ENCODE measurements at places on chromosomes 7 and 10.

GRCh38 chr7:74586258-74587175 lies 71.0 kb upstream of the GTF2I start:
- DNase-seq: no peak

DNA sequence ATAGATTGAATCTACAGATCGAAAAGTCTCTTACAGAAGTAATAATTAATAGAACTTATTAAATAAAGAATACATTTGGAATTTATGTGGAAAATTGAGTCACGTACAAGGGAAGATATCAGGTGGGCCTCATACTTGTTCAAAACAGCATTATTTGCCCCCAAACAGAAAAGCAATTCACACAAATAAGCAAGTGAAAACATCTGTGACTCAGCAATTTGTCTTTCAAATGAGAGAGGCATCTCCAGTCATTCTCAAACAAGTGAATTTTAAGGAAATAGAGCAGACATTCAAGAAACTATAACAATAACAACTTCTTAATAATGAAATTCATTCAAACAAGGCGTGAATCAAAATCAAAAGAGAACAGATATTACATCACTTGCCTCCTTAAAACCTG lies 50.1 kb downstream of the SEMA3A start:
- DNase-seq: no peak

DNA sequence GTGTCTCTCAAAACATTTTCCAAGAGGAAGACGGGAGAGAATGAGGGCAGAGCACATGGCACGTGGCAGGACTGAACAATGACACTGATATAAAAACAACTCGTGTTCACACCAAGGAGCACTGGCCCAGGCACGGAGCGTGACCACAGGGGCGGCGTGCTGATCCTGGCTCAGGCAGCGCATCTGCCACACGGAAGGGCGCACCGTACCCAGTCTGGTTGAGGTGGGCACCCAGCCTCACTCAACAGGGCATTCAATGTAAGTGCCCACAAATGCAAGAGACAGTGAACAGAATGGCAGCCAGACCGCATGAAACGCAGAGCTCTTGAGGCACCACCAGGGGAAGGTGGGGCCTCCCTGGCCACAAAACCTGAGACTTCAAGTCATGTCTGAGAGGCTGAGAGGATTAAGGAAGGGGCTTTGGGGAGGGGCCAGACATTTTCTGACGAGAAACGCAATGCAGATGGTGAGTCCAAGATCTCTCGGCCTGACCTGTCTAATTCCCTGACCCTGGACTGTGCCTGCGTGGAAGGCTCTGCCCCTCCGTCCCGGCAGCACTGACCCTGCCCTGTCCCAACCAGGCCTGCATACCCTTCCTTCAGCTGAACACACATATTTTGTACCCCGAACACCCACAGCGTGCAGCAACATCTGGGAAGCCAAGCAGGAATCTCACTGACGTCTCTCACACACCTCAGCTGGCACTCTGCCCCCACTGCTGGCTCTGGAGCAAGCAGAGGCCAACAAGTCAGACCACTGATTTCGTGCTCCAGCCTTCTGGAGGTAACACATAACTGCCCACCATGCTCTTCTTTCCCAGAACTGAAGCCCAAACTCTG lies 35.5 kb downstream of the VOPP1 start:
- DNase-seq: no peak

DNA sequence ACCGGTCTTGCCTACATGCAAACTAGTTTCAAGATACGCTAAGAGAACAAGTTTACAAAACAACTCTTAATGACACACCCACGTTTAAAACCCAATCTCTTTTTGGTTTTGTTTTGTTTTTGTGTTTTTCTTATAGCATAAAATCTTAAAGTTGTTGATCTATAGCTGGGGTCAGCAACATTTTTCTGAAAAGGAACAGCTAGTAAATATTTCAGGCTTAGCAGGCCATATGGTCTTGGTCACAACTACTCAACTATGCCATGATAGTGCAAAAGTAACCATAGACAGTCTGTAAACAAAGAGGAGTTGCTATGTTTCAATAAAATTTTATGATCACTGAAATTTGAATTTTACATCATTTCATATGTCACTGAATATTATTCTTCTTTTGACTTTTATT lies 327.4 kb downstream of the AGMO start:
- no peak for DNase-seq

DNA sequence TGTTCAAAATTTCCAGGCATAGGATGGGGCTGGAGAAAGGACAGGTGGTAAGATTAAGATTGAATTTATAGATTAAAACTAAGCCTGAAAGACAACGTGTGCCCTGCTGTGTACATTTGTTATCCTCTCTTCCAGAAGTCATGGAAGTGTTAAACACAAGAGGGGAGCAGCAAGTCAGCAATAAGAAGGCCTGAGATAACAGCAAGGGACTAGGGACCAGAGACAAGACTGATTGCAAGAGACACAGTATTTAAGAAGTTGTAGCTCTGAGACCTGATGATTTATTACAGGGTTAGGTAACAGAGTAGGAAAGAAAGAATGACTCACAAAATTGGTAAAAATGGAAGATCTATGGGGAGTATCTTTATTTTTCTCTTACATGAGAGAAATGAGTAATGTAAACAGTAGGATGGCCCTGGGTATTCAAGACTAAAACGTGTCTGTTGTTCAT lies 55.7 kb upstream of the COL1A2 start:
- no peak for DNase-seq

DNA sequence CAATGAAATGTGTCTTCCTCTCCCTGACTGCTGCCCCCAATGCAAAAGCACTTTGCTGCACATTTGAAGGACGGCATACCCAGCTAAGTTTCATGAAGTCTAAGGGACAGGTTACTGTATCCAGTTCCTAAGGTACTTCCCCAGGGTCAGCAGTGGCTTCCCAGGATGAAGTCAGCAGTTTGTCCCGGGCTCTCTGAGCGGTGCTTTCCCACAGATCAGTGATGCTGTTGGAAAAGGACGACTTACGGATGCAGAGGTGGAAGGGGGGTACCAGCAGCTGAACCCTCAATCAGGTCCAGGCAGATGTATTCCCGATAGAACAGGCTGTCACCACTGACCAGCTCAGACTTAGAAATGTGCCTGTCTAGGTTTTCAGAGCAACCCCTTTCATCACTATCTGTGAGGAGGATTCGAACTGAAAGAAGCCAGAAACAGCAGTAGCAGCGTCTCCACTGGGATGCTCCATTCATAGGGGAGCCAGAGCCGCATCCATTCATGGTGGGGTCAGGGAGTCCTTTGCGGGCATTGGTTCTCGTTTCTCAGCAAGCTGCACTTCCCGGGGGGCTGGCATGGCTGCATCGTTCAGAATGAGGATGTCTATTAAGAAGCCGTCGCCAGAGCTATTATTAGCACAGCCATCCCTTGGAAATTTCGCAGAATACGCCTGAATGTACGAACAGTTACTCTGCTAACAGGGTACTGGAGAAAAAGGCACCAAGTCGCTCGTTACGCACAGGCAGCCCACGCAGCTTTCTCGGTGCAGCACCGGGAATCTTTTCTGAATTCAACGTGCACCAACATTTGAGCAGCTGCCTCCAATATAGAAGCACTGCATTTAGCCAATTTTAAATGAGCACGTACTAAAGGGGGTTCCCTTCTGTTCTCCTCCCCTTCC lies 303.7 kb downstream of the PRPF18 start:
- DNase-seq: no peak

DNA sequence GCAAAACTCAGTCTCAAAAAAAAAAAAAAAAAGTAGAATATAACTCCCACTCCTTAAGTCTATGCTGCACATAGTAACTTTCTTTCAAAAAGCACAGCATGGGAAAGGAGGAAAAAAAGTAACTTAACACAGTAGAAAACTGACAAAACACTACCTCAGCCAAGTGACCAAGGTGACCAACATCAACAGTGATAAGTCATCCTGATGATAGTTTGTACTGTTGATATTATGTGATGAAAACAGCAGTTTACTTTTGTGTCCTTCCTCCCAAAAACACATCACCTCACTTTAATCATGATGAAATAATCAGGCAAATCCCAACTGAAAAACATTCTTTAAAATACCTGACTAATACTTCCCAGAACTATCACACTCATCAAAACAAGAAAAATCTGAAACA lies 29.3 kb upstream of the MAT1A start:
- DNase-seq: no peak

DNA sequence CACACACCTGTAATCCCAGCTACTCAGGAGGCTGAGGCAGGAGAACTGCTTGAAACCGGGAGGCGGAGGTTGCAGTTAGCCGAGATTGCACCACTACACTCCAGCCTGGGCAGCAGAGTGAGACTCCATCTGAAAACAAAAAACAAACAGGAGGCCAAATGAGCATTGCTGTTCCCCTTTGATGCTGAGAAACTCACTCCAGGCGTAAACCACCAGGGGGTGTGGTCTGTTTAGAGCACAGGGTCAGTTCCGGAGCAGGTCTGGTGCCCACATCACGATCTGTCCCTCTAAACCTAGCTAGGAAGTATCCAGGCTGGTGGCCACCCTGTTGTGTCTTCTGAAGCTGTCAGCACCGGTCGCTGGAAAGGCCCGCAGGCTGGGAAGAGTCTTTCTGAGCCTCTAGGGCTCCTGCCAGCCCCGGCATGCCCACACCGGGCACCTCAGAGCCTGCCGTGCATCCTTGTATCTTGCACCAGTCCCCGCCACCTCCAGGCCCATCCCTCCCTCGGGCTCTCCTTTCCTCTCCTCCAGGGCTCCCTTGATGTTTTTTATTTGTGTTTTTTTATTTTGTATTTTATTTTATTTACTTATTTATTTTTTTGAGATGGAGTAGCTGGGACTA lies 66.3 kb upstream of the SH2B2 start:
- no peak for DNase-seq

DNA sequence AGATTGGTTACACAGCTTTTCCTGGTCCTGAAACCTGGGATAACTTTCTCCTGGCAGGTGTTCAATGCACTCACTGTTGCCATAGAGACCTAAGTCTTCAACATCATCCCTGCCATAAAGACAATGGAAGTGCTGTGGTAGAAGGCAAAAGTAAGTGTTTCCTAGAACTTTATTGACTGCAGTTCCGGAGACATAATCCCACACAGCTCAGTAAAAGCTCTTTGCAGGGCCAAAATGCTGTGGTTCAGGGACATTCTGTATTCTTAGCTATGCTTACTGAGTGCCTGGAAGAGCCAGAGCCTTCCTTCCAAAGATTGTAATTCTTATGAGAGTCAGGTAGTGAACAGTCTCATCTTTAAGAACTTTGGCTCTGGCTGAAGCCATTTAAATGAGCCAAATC lies 5.3 kb downstream of the WIPF3 start:
- DNase-seq: no peak

DNA sequence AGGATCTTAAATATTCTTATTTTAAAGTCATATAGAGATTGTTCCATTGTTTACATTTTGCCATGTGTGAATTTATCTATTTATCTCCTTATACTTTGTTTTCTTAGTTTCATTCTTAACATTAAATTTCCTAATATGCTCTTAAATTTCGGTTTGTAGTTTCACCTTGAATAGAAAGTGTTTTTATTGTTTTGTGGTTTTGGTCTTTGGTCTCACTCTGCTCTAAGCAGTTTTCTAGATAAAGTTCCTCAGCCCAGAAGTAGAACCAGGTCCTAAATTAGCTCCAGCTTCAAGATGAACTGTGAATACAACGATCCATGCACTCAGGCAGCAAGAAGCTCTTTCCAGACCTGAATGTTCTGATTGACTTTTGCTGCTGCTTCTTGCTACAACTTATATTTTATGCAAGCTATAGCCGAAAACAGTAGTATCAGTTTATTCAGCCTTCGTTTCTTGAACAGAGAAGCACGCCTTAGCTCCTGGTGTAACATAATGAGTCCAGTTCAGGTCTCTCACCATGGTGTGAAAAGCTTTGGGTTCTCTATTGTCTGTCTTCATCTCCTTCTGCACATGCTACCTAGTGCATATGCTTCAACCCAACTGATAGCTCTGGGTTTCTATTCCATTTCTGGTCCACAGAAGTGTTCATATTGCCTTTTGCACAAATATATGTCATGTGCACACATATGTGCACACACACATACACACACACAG lies 95.3 kb downstream of the SEM1 start:
- DNase-seq: no peak

- no peak for DNase-seq
These were observed 126.4 kb upstream of the LRRTM3 start for GRCh38 chr10:66799474-66799873.

DNA sequence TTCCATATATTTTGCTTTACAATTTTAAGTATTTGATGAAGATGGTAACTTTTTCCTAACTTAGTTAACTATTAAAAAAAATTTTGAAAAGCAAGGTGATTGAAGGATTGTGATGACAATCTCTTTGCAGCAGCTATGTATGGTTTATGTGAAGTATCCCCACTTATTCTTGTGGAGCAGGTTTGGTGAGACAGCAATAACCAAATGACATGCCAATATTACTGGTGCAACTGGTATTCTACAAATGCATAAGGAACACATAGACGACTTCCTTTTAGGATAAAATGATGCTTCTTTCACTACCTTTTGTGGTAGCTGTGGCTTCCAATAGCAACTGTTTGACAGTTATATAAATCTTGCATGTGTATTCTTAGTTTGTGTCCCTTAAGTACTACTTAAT lies 465.3 kb downstream of the PLXDC2 start:
- DNase-seq: no peak

GRCh38 chr7:92973293-92973731 lies 136.9 kb upstream of the CDK6 start:
- DNase-seq: no peak

- no peak for DNase-seq
These were observed 821.9 kb upstream of the AUTS2 start for GRCh38 chr7:68776326-68776725.

- DNase-seq: no peak
These were observed 12.8 kb downstream of the CPXM2 start for GRCh38 chr10:123878666-123879303.

DNA sequence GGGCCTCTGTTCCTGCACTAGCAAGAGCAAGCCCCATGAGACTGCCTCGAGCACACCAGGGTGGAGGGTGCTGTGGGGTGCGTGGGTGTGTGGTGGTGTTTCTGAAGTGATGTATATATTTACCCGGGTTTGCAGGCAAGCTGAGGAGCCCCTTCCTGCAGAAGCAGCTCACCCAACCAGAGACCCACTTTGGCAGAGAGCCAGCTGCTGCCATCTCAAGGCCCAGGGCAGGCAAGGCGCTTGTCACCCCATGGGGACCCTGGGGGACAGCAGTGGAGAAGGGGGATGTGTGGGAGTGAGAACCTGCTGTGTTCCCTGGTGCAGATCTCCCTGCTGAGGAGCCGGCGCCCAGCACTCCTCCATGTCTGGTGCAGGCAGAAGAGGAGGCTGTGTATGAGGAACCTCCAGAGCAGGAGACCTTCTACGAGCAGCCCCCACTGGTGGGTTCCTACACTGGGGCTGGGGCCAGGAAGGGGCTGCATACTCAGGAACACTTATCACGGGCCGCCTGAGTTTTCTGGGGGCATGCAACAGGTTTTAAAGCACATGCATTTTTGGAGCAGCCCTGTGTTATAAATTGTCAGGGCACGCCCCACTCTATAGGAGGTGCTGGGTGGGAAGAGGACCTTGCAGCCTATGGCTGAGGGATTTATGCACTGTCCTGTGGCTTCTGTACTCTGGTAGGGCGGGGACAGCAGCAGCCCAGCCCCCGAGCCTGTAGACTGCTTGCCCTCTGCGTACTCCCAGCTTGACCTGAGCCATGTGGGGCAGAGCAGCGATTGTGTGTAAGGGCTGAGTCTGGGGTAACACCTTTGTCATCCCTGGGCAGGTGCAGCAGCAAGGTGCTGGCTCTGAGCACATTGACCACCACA lies 5.9 kb downstream of the PGAM2 start:
- no peak for DNase-seq

Data from CD4-positive, alpha-beta memory T cell (primary cell).